Muscle of back (tissue), 13 donors: ENCODE measurements at places on chromosomes 1 and 21.
A peak's percentile ranks its signal among the peaks of the same experiment; 100 is the strongest.

DNA sequence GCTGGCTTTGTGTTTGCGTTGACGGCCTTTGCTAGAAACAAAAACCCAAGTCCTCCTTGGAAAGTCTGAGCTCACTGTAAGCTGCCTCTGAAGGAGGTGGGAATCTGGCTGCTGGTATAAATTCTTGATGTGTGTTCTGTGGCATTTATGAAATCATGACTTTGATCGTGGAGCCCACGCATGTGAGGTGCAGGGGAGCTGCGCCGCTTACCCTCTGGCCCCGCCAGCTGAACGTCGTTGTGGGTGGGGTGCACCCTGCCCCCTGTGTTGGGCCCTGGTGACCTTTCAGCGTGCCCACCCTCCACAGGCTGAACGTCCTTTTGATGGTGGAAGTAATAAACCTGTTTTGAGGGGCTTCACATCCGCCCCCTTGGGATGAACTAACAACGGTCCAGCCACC, 21.2 kb upstream of the DIP2A start:
- DNase-seq: no peak

DNA sequence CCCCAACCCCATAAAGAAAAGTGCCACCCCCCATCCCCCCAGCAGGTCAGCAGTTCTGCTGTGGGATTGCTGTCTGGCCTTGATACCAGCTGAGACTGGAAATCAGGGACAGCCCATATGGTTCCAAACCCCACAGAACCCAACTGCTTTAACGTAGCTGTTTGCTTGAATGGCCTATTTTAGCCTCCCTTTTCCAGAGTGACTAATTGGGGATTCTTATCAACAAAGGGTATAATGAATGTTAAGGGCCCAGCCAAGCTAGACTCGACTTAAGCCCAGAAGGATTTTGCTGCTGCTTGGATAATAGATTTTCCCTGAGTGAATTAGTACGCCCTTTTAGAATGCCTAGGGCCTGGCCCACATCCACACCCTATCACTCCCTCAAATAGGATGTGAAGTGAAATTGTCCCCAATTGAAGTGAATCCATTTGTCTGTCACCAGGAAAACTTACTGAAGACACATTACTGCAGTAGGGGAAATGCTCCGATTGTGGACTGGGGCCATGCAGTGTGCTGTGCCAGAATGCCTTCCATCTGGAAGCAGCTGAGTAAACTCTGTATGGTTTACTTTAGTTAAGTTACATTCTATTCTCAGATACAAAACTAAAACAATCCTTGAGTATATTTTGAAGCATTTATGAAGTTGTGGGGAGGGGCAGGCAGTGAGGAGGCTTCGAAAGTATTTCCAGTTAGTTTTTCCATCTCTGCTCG, 156.9 kb downstream of the DHRS3 start:
- peak; percentile 87 for DNase-seq

- no peak for DNase-seq
Observed at GRCh38 chr21:46151989-46152926, 3.1 kb downstream of the FTCD start.

DNA sequence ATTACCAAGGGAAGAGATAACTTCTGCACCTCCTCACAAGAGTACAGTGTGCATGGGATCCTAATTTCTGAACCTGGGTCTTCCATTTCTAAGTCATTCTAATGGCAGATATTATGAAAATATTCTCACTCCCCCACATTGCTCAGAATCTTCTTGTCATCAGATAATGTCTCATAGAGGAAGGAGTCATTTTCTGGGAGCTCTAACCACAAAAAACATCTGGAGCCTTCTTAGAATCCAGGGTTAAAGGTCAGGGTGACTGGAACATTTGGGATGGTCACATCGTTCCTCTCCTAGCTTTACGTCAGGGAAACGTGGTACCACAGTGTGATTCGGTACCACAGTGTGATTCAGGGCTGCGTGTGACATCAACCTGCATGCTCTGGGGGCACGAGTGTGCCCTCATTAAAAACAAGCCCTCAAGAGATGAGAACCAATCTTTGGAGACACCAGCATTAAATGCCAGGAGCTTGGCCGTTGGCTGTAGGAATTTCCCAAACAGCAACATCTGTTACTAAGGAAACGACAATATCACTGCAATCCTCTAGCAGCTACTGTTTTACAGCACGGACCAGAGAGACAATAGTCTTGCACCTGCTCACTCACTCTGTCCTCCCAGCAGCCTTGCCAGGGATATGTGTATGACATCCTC, 179.1 kb downstream of the PSMG1 start:
- no peak for DNase-seq

GRCh38 chr1:209767706-209768105, 11.9 kb downstream of the TRAF3IP3 start:
- no peak for DNase-seq
